ENCODE measurements at places on chromosomes 6 and 20. TPM values are rescaled to one million over a fixed set of nuclear protein-coding genes. Genes with fewer than 3 reads are reported as not detected.

Gene SYCP2
- total RNA-seq, result 0.29 TPM

Gene GTSF1L
- not detected for total RNA-seq

Gene CRISP3
- total RNA-seq, result not detected

Gene VWA7
- 1.7 TPM for total RNA-seq

Gene CD93
- total RNA-seq, result not detected

Gene NR2E1
- 0.07 TPM for total RNA-seq

Gene NNAT
- not detected for total RNA-seq

Gene PNLDC1
- total RNA-seq, result 0.05 TPM

Gene CDH4
- 10.3 TPM for total RNA-seq

Gene GPR6
- not detected for total RNA-seq

Gene MRAP2
- total RNA-seq, result 1.9 TPM

Gene DDO
- total RNA-seq, result 0.09 TPM

Gene TRIM40
- total RNA-seq, result not detected

Gene PRRT1
- total RNA-seq, result 0.66 TPM

Gene ADGRB3
- not detected for total RNA-seq

Gene CRYBG1
- 0.82 TPM for total RNA-seq

Gene IYD
- 0.18 TPM for total RNA-seq

Gene CFAP61
- total RNA-seq, result 0.44 TPM

Gene METTL24
- not detected for total RNA-seq

Gene ARFGEF2
- 15.7 TPM for total RNA-seq

Gene ADGB
- not detected for total RNA-seq

Gene PLN
- total RNA-seq, result not detected

Gene NKX2-2
- not detected for total RNA-seq

Gene RIPOR2
- 0.69 TPM for total RNA-seq

Gene HNF4A
- 23.6 TPM for total RNA-seq

Gene WFDC12
- total RNA-seq, result not detected
